ENCODE measurements at places on chromosomes 5 and 9.

DNA sequence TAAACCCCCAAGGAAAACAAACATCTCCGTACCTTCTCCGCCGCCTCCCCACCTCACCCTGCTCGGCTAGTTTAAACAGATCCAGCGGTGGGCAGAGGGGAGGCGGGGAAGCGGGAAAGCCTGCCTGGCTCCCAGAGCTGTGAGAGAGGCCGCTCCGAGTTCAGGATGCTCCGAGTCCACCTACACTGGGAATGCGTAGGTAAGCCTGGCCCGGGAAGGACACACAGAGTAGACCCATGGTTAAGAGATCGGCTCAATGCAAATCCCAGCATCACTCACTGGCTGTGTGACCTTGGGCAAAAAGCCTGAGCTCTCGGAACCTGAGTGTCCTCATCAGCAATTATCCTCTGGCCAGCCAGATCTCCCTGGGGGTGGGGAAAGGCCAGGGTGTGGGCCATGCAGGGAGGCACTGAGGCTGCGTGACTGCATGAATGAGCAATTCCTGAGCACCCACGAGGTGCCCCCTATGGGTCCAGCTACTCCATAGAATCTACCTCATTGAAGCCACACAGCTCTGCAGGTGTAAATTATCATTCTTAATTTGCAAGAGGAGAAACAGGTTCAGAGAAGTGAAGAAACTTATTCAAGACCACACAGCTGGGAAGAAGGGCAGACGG is 30.5 kb upstream of the LMX1B start:
- DNase-seq: no peak

- DNase-seq: no peak
Observed at GRCh38 chr9:114828303-114828650, 22.4 kb upstream of the TNFSF15 start.

DNA sequence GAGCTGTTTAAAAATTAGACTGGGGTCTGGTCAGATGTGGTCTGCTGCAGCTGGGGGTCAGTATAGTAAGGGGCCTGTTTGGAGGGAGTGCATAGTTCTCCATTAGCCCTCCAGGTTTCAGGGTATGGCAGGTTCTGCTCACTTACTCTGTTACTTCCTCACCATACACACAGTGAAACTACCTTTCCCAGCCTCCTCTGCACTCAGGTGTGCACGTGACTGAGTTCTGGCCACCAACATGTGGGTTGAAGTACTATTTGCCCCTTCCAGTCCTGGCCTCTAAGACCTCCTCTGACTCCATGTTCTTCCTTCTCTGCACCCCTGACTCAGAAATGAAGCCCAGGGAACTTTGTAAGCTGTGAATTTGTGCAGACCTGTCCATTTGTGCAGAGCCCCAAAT is 190.5 kb upstream of the CLINT1 start:
- DNase-seq: no peak

DNA sequence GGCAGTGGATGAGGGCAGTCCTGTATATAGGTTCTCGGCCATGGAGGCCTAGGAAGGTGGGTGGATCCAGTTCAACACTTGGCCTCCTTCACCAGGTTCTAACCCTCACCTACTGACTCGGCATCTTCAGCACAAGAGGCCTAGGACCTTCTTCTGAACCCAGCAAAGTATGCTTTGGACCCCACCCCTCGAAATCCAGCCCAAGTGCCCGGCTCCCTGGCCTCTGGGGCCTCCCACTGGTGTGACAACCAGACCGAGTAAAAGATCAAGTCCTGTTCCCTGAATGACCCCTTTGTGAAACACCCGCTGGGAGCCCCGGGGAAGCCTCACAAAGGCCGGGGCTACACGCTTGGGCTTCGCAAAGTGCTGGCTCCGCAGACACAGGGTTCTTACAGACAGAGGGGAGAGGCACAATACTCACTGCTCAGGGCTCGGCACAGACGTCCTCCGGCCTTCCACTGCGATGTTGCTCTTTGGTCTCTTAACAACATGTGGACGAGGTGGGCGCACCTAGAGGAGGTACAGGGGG is 47.0 kb downstream of the CRB2 start:
- DNase-seq: no peak

DNA sequence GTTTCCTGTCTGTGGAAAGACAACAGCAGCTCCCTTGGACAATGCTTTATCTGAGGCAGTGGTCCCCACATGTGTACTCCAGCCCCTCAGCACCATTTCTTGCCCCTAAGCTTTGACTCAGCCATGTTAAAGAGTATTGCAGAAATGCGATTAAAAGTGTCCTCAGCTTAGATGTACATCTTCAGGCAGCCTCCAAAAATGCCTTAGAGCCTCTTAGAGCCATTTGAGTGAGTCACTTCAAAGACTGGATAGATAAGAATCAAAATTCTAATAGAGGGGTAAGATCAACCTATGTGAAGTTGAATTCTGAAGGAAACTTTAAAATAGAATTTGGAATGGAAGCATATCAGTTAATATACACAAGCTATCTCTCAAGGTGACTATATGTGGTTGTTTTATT is 296.3 kb downstream of the ADAMTS6 start:
- DNase-seq: no peak

DNA sequence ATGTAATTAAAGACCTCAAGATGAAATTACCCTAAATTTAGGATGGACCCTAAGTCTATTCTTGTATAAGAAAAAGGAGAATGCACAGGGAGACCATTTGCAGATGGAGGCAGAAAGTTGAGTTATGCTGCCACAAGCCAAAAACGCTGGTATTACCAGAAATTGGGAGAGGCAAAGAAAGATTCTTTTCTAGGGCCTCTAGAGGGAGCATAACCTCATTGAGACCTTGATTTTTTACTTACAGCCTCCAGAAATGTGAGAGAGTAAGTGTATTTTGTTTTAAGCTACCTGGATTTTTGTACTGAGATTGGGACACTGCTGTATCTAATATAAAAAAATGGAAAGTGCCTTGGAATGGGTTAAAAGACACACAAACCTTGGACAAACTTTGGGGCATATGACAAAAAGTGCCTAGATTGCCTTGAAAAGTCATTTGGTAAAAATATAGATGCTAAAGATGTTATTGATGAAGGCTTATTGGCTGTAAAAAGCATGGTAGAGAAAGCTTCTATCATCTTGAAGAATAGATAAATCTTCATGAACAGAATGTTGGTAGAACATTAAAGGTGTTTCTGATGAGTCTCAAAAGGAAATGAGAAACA is 174.7 kb upstream of the PRDM9 start:
- no peak for DNase-seq

DNA sequence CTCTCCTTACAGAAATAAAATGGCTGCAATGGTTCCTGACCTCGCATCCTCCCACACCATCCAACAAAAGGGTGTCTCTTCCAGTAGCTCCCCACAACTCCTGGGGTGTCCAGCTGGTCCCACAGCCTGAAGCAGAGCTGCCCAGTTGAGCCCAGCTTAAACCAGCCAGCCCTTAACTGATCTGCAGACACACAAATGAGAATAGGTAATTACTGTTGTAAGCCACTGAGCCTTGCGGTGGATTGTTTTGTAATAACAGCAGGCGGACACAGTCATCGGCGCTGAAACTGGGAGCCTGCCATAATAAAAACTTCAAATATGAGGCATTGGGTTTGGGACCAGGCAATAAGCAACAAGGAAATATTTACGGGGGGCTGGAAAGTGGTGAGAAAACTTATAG is 10.4 kb upstream of the ZBTB43 start:
- no peak for DNase-seq

GRCh38 chr9:106467865-106468164 is 395.2 kb upstream of the ZNF462 start:
- DNase-seq: no peak
